ENCODE measurements at places on chromosomes 2 and 18. TPM values are rescaled to one million over a fixed set of nuclear protein-coding genes. Genes with fewer than 3 reads are reported as not detected.

The SPP2 gene
- not detected for total RNA-seq

The PRADC1 gene
- total RNA-seq: 27.3 TPM

The YIPF4 gene
- total RNA-seq: 14.4 TPM

The HOXD12 gene
- not detected for total RNA-seq

The CNTNAP5 gene
- total RNA-seq: not detected

The ACTR2 gene
- total RNA-seq: 102 TPM

The SATB2 gene
- 11.8 TPM for total RNA-seq

The ANKRD62 gene
- total RNA-seq: not detected

The GALNT5 gene
- total RNA-seq: 28.8 TPM

The RAD51AP2 gene
- not detected for total RNA-seq

The ABCG8 gene
- not detected for total RNA-seq

The VAPA gene
- total RNA-seq: 273 TPM

The PHOSPHO2 gene
- total RNA-seq: 1.8 TPM
